Transverse colon (tissue), 4 donors: ENCODE measurements at places on chromosomes 4 and X. TPM values are rescaled to one million over a fixed set of nuclear protein-coding genes. Genes with fewer than 3 reads are reported as not detected.

The SSX4 gene
- total RNA-seq, result not detected

The SPARCL1 gene
- total RNA-seq, result 228 TPM

The GAGE2A gene
- not detected for total RNA-seq

The CFAP47 gene
- not detected for total RNA-seq

The KCND1 gene
- total RNA-seq, result not detected

The MAGEB10 gene
- not detected for total RNA-seq

The PRKX gene
- total RNA-seq, result 1.1 TPM

The GPR143 gene
- 1.6 TPM for total RNA-seq

The ELF4 gene
- total RNA-seq, result 20.1 TPM

The NPY5R gene
- not detected for total RNA-seq

The TEC gene
- total RNA-seq, result 3.0 TPM

The TMEM255A gene
- not detected for total RNA-seq

The SPIN4 gene
- total RNA-seq, result 4.4 TPM

The SMIM10 gene
- total RNA-seq, result not detected

The RBM46 gene
- total RNA-seq, result not detected

The FAM149A gene
- total RNA-seq, result 20.1 TPM

The OTUD6A gene
- total RNA-seq, result not detected

The RNF175 gene
- not detected for total RNA-seq

The TXK gene
- 2.6 TPM for total RNA-seq

The RASSF6 gene
- total RNA-seq, result 30.7 TPM

The PPP2R2C gene
- total RNA-seq, result 3.0 TPM

The CCKAR gene
- total RNA-seq, result 0.27 TPM

The MUC7 gene
- total RNA-seq, result not detected
